Osteocyte (in vitro differentiated cells): ENCODE measurements at places on chromosomes 12 and 14. TPM values are rescaled to one million over a fixed set of nuclear protein-coding genes. Genes with fewer than 3 reads are reported as not detected.
A peak's percentile ranks its signal among the peaks of the same experiment; 100 is the strongest.

DNA sequence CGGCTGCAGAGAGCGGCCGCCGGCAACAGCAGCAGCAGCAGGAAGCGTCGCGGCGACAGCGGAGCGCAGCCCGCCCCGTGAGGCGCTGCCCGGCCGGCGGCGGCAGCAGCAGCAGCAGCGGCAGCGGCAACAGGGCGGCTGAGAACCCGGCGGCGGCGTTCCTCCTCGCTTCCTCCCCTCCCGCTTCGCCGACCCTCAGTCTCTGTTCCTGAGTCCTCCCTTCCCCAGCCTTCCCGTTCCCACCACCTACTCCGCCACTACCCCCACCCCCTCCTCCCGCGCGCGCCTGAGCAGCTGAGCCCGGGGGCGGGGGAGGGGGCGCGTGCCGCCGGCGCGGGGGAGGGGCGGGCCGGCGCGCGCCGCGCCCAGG is 310 bp downstream of the BICDL1 start:
- H3K4me3 ChIP-seq, result peak overlapping the region; percentile 69
- no peak for DNase-seq
- H3K27ac ChIP-seq, result no peak overlapping the region
- H3K36me3 ChIP-seq, result no peaks in the 10 kb centered on the region

- H3K27ac ChIP-seq, result no peak overlapping the region
- no peak overlapping the region for H3K4me3 ChIP-seq
- H3K36me3 ChIP-seq, result no peaks in the 10 kb centered on the region
- H3K27me3 ChIP-seq, result no peaks in the 10 kb centered on the region
Measured at GRCh38 chr12:69059465-69060457, 126.8 kb upstream of the CPM start.

The TSHR gene
- not detected in 2 replicates for total RNA-seq

- no peak overlapping the region for H3K4me3 ChIP-seq
- H3K36me3 ChIP-seq, result no peaks in the 10 kb centered on the region
- no peak overlapping the region for H3K27ac ChIP-seq
- H3K27me3 ChIP-seq, result no peaks in the 10 kb centered on the region
Measured at GRCh38 chr14:104090071-104090748, 4.7 kb downstream of the ASPG start.

- H3K36me3 ChIP-seq, result no peaks in the 10 kb centered on the region
- no peak overlapping the region for H3K27ac ChIP-seq
- H3K4me1 ChIP-seq, result peaks cover 8% of the 10 kb centered on the region
- no peak overlapping the region for H3K4me3 ChIP-seq
Measured at GRCh38 chr12:113875691-113876090, 90.4 kb downstream of the RBM19 start.

- H3K36me3 ChIP-seq, result peaks cover 5% of the 10 kb centered on the region
- H3K27me3 ChIP-seq, result no peaks in the 10 kb centered on the region
- DNase-seq, result no peak
Measured at GRCh38 chr12:93812626-93813025, 135.5 kb downstream of the CRADD start.

GRCh38 chr14:34873589-34874385 is 1.4 kb downstream of the BAZ1A start:
- DNase-seq, result peak; percentile 87
- peak overlapping the region; percentile 95 for H3K27ac ChIP-seq
- peak overlapping the region; percentile 94 for H3K4me3 ChIP-seq
- H3K36me3 ChIP-seq, result no peaks in the 10 kb centered on the region

The CDC42BPB gene
- 99.0 and 102 TPM in 2 replicates for total RNA-seq

GRCh38 chr14:72790887-72791566 is 102.9 kb downstream of the DPF3 start:
- no peak overlapping the region for H3K4me3 ChIP-seq
- peaks cover 8% of the 10 kb centered on the region for H3K4me1 ChIP-seq
- no peak overlapping the region for H3K27ac ChIP-seq
- no peaks in the 10 kb centered on the region for H3K27me3 ChIP-seq

- H3K4me1 ChIP-seq, result peaks cover 14% of the 10 kb centered on the region
- H3K36me3 ChIP-seq, result peaks cover 1% of the 10 kb centered on the region
- peaks cover 2% of the 10 kb centered on the region for H3K27me3 ChIP-seq
- H3K4me3 ChIP-seq, result no peak overlapping the region
- DNase-seq, result no peak
Measured at GRCh38 chr12:24078318-24078765, 128.9 kb upstream of the SOX5 start.

GRCh38 chr12:46517579-46517962 is 145.0 kb upstream of the SLC38A2 start:
- no peak for DNase-seq
- H3K4me1 ChIP-seq, result peaks cover 54% of the 10 kb centered on the region
- peaks cover 11% of the 10 kb centered on the region for H3K36me3 ChIP-seq
- peak overlapping the region; percentile 55 for H3K27ac ChIP-seq
- H3K27me3 ChIP-seq, result no peaks in the 10 kb centered on the region

DNA sequence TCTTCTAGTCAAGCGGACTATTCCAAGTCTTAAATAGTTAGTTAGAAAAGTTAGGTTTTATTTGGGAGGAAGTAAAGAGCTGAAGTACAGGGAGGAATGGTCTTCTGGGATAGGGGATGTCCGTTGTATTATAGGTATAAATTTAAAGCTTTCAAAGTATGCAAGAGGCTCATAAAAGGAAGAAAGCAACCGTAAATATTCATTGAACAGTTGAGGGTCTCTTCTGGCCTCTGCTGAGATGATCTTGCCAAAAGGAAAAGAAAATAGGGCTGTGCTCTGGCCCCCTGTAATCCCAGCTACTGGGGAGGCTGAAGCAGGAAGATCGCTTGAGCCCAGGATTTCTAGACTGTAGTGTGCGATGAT is 377 bp upstream of the TIMELESS start:
- H3K4me1 ChIP-seq, result peaks cover 18% of the 10 kb centered on the region
- H3K27ac ChIP-seq, result peak overlapping the region; percentile 98
- peak overlapping the region; percentile 93 for H3K4me3 ChIP-seq
- no peaks in the 10 kb centered on the region for H3K36me3 ChIP-seq
- H3K27me3 ChIP-seq, result peaks cover 7% of the 10 kb centered on the region

GRCh38 chr12:130170611-130171010 is 8.3 kb downstream of the FZD10 start:
- no peaks in the 10 kb centered on the region for H3K36me3 ChIP-seq
- no peak overlapping the region for H3K4me3 ChIP-seq
- H3K27ac ChIP-seq, result no peak overlapping the region
- peaks cover 20% of the 10 kb centered on the region for H3K27me3 ChIP-seq
- DNase-seq, result no peak
